ENCODE measurements at places on chromosomes 5 and 9.

- DNase-seq = no peak
Observed at GRCh38 chr9:93154293-93154903, 20.3 kb upstream of the NINJ1 start.

GRCh38 chr9:117414220-117414905 lies 494 bp downstream of the ASTN2 start:
- no peak for DNase-seq

GRCh38 chr5:145960848-145961600 lies 24.6 kb downstream of the SH3RF2 start:
- DNase-seq = no peak

DNA sequence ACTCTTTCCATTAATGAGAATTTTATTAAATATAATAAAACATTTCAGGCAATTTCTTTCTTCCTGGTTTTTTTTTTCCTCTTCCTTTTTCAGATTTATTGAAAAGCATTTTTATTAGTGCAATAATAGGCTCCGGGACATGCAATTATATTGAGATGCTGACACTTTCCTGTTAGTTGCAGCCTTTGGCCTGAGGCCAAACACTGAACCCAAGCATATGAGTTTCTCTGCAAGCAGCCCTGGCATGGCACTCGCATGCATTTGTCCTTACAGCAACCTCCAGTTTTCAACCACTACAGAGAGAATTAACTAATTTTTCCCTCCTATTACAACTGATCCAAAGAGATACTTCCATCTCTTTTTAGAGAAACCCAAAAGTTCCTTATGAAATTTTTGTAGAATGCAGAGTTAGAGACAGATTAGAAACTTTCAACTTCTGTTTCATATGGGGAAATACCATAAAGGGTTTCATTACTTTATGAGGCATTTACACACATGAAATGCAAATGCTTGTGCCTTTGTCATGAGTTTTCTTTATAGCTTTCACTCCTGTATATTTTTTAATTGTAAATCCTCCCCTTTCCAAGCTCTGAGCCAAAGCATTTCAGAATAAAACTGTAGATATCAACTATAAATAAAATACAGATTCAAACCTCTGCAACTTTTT lies 183.0 kb downstream of the CETN3 start:
- DNase-seq = no peak

Measured in activated CD4-positive, alpha-beta T cell treated with anti-CD3 and anti-CD28 coated beads, Interleukin-2, amount 50 U/mL, for 24 hours (primary cell).